ACHN (cell line): ENCODE measurements at places on chromosomes 3 and 15.

- no peak for DNase-seq
These were observed 139.0 kb upstream of the LIPC start for GRCh38 chr15:58292751-58293175.

- no peak for DNase-seq
These were observed 489.8 kb upstream of the PROK2 start for GRCh38 chr3:72274493-72275330.

DNA sequence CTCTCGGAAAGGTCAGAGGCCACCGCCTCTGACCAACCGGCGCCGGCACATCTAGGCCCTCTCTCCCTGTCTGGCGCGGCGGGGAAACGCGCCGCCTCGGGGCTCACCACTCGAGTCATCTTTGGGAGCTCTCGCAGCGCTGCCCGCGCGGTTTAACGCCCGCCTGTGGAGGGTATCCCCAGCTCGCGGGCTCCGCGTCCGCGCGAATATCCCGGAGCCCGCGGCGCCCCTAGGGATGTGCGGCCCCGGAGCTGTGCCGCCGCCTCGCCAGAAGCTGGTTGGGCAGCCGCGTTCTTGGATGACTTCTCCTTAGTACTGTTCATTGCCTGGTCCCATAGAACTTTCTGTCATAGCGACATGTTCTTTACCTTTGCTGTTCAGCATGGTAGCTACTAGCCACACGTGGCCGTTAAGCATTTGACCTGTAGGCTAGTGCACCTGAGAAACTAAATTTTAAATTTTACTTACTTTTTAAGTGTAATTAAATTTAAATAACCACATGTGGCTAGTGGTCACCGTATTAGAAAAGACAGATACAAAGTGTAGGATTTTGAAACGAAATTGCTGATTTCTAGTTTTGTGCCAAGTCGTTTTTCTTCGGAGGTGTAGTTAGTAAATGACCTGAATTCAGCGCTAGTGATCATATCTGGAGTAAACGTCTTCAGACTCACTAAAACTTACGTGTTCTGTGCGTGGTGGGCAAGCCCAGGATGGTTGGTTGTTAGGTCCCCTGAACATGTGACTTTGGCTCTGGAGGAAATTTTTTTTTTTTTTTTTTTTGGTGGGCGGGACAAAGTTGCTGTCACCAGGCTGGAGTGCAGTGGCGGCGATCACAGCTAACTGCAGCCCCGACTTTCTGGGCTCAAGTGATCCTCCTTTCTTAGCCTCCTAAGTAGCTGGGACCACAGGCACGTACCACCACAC, 835 bp downstream of the ARIH2 start:
- peak; percentile 54 for DNase-seq

DNA sequence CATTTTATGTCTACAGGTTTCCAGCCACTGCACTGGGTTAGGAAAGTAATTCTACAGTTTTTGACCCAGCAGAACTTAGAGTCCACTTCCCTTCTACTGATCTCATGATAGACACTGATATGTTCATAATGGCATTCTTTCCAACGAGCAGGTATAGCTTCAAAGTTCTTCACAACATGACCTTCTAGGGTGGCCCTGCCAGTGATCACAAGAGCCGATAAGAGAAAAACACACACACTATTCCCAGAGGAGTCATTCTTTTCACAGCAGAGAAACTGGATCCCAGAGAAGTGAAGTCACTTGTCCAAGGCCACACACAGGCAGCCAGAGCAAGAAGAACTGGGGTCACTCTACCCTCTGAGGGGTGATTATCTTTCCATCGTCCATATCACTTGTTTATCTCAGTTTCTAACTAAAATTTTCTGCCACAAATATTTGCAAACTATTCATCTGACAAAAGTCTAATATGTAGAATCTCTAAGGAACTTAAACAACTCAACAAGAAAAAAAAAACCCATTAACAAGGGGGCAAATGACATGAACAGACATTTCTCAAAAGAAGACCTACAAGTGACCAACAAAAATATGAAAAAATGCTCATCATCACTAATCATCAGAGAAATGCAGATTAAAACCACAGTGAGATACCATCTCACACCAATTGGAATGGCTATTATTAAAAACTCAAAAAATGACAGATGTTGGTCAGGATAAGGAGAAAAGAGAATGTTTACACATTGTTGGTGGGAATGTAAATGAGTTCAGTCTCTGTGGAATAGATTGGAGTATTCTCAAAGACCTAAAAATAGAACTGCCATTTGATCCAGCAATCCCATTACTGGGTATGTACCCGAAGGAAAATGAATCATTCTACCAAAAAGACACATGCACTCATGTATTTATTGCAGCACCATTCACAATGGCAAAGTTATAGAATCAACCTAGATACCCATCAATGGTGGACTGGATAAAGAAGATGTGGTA, 31.5 kb downstream of the SPTSSB start:
- no peak for DNase-seq

DNA sequence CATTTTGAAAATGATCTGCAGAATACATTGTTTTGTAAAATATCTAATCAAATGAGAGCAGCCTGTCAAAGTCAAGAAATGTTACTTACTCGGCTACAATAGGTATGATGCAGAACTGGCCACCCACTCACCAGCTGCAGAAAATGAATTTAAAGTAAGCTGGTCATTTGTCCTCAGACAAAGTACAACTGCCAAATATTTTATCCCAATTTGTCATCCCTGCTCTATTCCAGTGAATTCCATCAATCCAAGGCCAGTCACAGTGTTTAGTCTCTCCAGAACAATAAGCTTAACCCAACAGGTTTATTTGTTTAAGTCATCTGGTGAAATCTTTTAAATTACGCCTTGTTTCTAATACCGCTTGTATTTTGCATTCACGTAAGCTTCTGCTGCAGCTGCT, 46.6 kb upstream of the TCF12 start:
- no peak for DNase-seq

- no peak for DNase-seq
These were observed 44.0 kb upstream of the BCL6 start for GRCh38 chr3:187788984-187789857.

- peak; percentile 60 for DNase-seq
These were observed 73.7 kb upstream of the TSPAN3 start for GRCh38 chr15:77144492-77145070.

DNA sequence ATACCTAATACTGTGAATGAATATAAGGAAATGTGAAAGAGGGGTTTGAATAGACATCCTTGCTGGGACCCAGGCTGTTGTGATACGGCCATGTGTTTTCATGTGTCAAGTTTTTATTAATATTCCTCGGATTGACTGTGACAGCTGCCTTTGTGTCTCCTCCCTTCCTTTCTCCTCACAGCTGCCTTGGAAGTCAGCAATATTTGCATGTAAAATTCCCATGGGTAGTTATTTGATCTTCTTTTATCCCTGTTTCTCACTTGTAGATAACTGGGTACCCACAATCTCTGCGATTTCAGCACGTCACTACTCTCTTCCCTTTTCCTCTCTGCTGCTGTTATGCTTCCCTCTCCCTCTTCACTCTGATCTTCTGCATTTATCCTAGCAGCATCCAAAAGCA, 9.4 kb downstream of the GPR156 start:
- no peak for DNase-seq

DNA sequence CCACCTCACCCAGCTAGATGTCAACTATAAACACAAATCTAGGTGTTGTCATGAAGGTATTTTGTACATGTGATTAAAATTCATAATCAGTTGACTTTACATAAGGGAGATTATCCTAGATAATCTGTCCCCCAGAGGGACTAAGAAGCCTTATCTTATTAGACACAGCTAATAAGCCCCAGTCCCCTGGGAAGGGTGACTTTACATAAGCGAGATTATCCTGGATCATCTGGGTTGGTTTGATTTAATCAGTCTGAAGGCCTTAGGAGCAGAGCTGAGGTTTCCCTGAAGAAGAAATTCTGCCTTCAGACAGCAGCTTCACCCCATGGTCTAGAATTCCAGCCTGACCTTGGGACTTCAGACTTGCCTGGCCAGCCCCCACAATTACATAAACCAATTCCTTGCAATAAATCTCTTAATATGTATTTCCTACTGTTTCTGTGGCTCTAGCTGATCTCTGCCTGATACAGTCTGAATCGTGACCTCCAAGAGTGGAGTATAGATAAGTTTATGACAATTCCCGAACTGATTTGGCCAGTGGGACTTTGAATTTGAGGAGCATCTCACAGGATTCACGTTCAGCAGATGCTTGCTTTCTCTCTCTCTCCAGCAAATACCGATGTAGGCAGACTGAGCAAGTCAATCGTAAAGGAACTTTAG, 66.5 kb downstream of the MRPL46 start:
- DNase-seq: no peak

DNA sequence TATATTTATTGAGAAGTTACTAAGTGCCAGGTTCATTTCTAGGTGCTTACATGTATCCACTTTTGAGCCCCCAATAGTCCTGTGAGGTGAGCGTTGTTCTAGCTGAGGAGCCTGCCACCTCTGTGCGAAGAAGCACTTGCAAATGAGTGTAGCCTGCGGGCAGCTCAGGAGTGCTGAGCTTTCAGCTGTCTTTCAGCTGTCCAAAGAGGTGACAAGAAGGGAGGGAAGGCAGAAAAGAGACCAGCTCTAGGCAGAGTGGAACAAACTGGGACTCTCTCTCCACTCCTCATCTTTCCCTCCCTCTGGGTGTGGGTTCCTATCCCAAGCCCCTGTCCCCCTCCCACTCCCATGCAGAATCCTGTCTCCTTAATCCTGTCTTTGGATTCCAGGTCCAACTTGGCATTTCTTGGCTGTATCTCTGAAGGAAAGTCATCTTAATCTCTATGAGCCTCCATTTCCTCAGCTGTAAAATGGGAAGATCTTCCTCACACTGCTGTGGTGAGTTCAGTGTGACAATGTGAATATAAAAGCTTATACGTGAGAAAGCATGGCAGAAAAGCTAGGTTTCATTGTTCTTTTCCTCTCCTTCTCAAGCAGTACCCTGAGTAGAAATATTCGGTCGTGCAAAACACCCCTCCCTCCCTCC, 6.7 kb upstream of the SRP14 start:
- no peak for DNase-seq

DNA sequence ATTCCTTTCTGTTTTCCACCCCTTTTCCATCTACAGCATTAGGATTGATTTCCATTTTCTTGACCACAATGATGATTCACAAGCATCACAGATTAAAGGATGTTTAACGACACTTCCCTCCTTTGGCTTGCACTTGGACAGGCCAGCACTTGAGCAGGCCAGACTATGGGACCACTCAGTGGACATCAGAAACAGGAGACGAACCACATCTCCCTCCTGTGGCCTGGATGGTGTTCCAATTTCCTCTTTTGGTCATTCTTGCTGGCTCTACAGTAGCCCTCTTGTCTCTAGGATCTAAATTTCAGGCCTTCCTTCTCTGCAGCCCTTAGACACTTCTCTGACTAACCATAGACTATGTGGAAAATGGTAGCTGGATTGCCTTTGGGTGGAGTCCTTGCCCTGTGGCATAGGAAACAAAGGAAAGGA, 78.8 kb upstream of the BOC start:
- no peak for DNase-seq

DNA sequence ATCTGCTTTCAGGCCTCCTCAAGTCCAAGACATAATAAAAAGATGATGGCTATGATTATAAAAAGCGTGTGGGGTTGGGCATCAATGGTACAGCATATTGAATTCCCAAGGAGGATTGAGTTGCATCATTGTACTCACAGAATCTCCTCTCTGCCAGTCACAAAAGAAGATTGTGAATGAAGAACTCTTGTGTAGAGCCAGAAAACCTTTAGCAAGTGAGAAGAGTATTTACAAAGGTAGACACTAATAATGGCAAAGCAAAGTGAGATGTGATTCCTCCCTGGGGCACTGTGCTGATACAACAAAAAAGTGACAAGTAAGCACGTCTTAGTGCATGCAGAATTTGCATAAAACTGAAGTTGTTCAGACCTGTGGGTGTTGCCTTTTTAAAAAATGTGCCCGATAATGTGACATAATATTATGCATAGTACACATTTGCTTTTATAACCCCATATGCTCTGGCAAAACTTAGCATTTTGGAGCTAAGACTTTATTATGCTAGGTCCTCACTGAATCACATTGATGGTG, 291.2 kb upstream of the TBC1D5 start:
- no peak for DNase-seq

DNA sequence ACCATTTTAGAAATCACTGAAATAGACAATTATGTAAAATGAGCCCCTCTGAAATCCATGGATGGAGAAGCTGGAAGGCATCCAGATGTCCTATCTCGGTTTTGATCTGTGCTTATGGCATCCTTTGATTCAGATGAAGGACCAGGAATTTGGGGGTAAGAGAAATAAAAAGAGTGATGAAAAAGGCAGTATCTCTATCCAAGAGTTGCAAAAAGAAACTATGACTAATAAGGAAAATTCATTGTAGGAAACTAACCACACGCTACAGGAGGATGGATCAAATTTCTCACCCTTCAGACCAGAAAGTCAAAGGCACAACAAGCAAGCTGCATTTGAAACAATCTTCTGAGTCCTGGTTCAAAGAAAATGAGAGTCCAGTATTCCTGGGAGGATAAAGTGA, 34.8 kb downstream of the SRGAP3 start:
- DNase-seq: no peak

DNA sequence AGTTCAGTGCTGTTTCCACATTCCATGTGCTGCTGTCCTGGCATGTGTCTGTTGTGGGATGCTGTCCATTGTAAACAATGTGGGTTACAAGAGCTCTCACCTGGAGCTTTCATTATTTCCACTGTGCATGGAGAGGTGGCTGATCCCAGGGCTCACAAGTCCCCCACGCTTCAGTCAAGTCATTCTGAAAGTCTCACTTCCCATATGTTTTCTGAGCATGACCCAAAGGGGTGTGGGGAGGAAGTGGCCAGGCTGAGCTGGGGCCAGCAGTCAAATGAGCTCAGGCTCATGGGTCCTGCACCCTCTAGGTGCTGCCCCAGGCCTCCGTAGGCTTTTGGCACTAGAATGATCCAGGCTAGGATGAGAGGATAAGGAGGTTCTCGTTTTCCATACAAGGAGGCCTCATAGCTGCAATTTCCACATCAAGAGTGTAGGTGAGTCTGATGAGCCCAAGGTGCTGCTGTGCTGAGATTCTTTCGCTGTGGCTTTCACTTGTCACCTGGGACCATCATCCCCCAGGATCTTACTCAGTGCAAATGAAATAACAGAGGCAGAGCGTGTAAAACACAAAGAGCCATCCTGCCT, 22.0 kb downstream of the STARD5 start:
- DNase-seq: no peak

GRCh38 chr15:58631319-58631718, 118.2 kb downstream of the ADAM10 start:
- no peak for DNase-seq

- DNase-seq: no peak
These were observed 29.4 kb upstream of the CCR4 start for GRCh38 chr3:32922078-32922477.

- DNase-seq: no peak
These were observed 709.6 kb upstream of the CFAP20DC start for GRCh38 chr3:59759298-59760031.

DNA sequence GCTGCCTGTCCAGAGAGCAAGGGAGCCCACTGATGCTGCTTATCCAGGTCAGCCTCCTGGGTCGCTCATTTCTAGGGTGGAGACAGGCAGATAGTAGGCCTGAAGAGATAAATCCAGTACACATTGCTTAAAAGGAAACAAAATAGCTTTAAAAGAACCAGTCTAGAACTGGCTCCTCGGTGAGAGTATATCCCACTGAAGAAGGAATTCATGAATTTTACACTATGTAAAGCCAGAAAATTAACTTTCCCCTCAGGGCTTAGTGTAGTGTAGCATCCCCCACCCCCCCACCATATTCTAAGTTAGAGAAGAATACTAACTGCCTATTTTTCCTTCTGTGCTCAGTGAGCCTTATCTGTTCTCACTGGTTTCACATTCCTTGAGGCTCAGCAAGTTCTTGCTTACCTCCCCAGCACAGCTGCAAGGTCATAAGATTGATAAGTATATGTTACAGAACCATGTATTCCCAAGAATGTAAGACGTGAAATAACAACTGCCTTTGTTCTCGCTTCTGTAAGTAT, 30.5 kb upstream of the NOX5 start:
- no peak for DNase-seq
